Suprapubic skin (tissue), 4 donors: ENCODE measurements at places on chromosomes 16 and 17. TPM values are rescaled to one million over a fixed set of nuclear protein-coding genes. Genes with fewer than 3 reads are reported as not detected.

- no peak overlapping the region for H3K4me3 ChIP-seq
- no peak overlapping the region for H3K27ac ChIP-seq
- H3K27me3 ChIP-seq = no peaks in the 10 kb centered on the region
- peaks cover 22% of the 10 kb centered on the region for H3K36me3 ChIP-seq
Observed at GRCh38 chr17:19288453-19288852, 51.3 kb downstream of the EPN2 start.

GRCh38 chr16:48143812-48144368, 11.9 kb downstream of the ABCC12 start:
- H3K36me3 ChIP-seq = no peaks in the 10 kb centered on the region
- peaks cover 4% of the 10 kb centered on the region for H3K27me3 ChIP-seq
- no peak for DNase-seq
- no peak overlapping the region for H3K27ac ChIP-seq

GRCh38 chr17:60730273-60730672, 52.6 kb downstream of the BCAS3 start:
- DNase-seq = no peak
- peak overlapping the region; percentile 18 for H3K27ac ChIP-seq
- no peaks in the 10 kb centered on the region for H3K4me1 ChIP-seq
- no peaks in the 10 kb centered on the region for H3K27me3 ChIP-seq
- no peaks in the 10 kb centered on the region for H3K36me3 ChIP-seq

DNA sequence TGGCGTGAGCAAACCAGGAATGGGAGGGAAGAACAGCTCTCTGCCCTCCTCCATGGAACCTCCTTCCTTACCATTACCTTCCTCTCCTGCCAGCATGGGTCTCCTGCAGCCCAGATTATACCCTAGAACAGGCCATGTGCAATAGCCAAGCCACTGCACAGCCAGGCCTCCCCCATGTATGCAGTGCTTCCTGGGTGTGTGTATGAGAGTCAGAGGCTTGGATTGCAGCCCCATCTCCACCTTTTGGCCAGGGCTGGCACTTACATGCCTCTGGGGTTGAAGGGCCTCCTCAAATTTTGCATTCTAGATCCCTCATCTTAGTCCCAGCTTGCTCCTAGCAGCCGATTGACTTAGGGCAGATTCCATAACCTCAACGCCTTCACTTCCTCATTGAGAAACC, 133.7 kb downstream of the GSG1L start:
- DNase-seq = no peak
- peaks cover 7% of the 10 kb centered on the region for H3K27me3 ChIP-seq
- no peaks in the 10 kb centered on the region for H3K4me1 ChIP-seq
- no peaks in the 10 kb centered on the region for H3K36me3 ChIP-seq
- H3K4me3 ChIP-seq = no peak overlapping the region

- no peak for DNase-seq
- H3K27me3 ChIP-seq = peaks cover 22% of the 10 kb centered on the region
- no peaks in the 10 kb centered on the region for H3K36me3 ChIP-seq
- H3K4me3 ChIP-seq = no peak overlapping the region
- H3K27ac ChIP-seq = peak overlapping the region; percentile 51
- no peaks in the 10 kb centered on the region for H3K4me1 ChIP-seq
Observed at GRCh38 chr16:84548508-84548907, 44.0 kb upstream of the MEAK7 start.

- no peak for DNase-seq
- no peaks in the 10 kb centered on the region for H3K4me1 ChIP-seq
Observed at GRCh38 chr17:13827118-13827517, 225.4 kb upstream of the HS3ST3A1 start.

NPIPB6 gene
- 30.7 TPM for total RNA-seq

- no peaks in the 10 kb centered on the region for H3K4me1 ChIP-seq
- no peaks in the 10 kb centered on the region for H3K27me3 ChIP-seq
- H3K27ac ChIP-seq = no peak overlapping the region
- DNase-seq = no peak
Observed at GRCh38 chr17:78444392-78444791, 65.9 kb downstream of the PGS1 start.

GRCh38 chr16:27364493-27365141, 37.4 kb upstream of the IL21R start:
- peaks cover 38% of the 10 kb centered on the region for H3K36me3 ChIP-seq
- peaks cover 22% of the 10 kb centered on the region for H3K4me1 ChIP-seq
- no peak overlapping the region for H3K27ac ChIP-seq
- no peak for DNase-seq
- no peak overlapping the region for H3K4me3 ChIP-seq
- H3K27me3 ChIP-seq = no peaks in the 10 kb centered on the region

- peaks cover 9% of the 10 kb centered on the region for H3K4me1 ChIP-seq
- no peaks in the 10 kb centered on the region for H3K27me3 ChIP-seq
Observed at GRCh38 chr16:80103463-80103862, 437.3 kb upstream of the DYNLRB2 start.

GRCh38 chr16:11329071-11329491, 16.2 kb upstream of the RMI2 start:
- no peaks in the 10 kb centered on the region for H3K36me3 ChIP-seq
- H3K4me3 ChIP-seq = no peak overlapping the region
- peaks cover 17% of the 10 kb centered on the region for H3K4me1 ChIP-seq
- H3K27ac ChIP-seq = no peak overlapping the region

DNA sequence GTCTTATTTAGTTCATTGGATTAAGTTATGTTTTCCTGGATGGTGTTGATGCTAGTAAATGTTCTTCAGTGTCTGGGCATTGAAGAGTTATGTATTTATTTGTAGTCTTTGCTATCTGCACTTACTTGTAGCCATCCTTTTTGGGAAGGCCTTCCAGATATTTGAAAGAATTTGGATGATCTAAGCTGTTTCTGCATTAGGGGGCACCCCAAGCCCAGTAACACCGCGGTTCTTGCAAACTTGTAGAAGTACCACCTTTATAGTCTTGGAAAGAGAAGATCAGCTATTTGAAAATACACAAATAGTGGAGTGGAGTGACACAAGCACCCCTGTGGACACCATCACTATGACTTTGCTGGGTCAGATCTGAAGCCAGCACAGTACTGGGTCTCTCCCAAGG, 175.9 kb upstream of the KIF2B start:
- no peak overlapping the region for H3K27ac ChIP-seq
- DNase-seq = no peak
- H3K27me3 ChIP-seq = no peaks in the 10 kb centered on the region
- no peaks in the 10 kb centered on the region for H3K4me1 ChIP-seq

FBXO39 gene
- 1.5 TPM for total RNA-seq

GSDMA gene
- 156 TPM for total RNA-seq
